ENCODE measurements at places on chromosomes 7 and 10.
A peak's percentile ranks its signal among the peaks of the same experiment; 100 is the strongest.

DNA sequence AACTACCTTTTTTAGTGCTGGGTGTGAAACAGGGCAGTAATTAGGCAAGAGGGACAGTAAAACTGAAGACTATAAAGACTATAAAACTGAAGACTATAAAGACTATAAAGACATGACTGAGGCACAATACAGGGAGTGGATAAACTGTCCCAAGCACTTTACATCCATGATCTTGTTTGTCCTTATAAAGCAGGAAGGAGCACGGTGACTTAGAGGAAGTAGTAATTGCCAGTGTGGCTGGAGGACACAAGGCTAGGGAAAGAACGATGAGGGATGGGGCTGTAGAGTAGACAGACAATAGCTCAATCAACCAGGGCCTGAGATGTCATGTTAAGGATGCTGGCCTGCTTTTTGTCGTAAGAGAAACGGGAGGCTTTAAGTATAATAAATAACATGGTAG, 26.0 kb downstream of the DNAJC12 start:
- no peak for DNase-seq

DNA sequence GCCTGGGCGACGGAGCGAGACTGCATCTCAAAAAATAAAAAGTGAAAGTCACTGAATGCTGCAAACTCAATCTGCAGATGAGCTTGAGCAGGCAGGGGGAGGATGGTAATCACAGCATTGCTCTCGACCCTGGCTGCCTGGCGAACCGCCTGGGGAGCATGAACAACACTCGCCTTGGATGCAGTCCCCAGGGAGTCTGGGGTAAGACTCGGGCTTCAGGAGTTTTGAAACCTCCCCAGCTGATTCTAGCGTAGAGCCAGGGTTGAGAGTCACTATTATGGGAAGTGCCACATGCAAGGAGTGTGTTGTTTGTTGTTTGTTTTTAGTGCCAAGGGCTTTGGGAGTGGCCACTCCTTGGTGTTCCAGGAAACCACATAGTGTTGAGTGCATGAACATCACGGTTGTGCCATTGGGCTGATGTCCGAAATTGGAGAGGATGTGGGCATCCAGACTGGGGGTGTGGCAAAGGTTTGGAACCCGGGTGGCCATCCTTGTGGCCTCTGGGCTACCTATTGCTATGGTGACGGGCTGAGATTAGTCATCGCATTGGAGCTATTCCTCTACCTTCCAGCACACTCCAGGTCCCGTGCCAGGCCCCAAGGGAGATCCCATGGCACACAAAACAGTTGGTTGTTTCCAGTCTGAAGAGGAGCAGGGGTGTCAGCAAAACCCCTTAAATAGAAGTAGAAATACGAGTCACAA, 92.6 kb downstream of the RGS10 start:
- peak; percentile 95 for DNase-seq

DNA sequence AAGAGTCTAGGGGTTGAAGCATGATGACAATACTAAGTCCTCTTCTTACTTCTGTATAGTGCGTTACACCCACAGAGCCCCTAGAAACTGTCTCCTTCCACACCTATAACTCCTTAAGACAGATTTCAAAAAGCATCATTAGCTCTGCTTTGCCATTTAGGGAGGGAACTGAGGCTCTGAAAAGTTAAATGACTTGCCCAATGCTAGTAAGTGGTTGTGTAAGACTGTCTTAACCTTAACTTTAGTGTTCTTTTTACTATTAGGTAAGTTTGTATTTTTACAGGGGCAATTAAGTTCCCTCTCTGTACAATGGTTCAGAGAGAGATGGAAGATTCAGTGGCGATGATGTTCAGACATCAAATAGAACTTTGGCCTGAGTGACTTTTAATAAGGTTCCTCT, 72.7 kb upstream of the ASAH2 start:
- no peak for DNase-seq

DNA sequence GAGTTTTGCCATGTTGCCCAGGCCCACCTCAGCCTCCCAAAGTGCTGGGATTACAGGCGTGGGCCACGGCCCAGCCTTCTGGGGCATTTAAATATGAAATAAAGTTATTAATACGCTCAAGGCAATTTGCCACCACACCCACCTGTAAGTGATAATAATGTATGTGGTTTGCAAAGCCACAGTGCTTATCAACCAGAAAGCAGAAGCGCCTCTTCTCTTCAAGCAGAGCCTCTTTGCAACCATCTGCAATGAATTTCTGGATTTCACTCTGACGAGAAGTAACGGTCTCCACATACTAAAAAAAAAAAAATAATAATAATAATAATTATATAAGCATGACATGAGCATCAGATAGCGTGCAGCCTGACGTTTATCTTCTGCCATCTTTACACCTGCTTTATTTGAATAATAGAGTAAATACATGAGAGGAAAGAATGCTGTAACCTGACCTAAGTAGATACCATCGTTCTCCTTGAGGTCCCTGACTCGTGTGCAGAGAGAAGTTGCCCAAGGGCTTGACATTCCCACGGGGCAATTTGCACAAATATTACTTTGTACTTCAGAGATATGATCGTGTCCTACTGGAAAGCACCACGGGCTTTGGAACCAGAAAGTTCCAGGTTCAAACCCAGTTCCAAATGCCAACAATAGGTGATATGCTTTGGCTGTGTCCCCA, 34.0 kb downstream of the BRI3 start:
- no peak for DNase-seq

GRCh38 chr10:72024596-72024995, 60.4 kb downstream of the CHST3 start:
- DNase-seq = no peak

- DNase-seq = no peak
These were observed 117.6 kb downstream of the NRP1 start for GRCh38 chr10:33216661-33217427.

DNA sequence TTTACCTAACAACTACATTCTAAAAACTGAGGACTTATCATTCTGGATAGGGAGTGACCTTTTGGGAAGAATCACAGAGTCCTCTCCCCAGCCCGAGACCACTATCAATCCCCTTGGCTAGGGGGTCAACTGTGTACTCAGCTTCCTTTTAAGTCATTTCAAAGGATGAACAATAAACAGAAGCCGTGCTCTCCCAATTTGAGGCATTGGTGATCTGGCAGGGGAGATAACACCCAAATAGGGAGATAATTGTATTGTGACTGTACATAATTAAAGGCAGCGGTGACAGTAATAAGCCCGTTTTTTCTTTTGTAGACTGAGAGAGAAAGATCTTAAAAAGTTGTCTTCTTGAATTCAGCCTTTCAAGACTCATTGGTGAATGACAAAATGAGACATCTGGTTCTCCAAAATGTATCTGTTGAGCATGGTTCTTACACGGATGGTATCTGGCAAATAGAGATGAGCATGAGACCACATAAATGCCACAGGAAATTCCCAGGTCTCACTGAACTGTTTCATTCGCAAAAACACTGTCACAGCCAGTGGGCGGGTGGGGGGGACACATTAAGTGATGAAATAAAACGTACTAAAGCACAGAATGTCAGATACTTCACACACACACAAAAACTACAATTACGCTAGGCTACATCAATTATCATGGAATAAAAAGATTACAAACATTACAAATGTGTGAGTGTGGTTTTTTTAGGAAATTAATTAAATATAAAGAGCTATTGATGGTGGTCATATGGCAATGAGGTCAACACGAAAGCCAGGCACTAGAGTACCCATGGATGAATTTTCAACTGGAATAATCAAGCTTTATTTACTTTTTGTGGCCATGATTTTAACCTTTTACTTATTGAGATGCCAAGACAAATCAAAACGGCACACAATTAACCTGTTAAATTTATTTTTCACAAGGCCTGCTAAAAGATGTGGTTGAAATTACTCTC, 108.4 kb downstream of the HIPK2 start:
- no peak for DNase-seq

- no peak for DNase-seq
These were observed 1.7 kb upstream of the MCU start for GRCh38 chr10:72690071-72690755.

DNA sequence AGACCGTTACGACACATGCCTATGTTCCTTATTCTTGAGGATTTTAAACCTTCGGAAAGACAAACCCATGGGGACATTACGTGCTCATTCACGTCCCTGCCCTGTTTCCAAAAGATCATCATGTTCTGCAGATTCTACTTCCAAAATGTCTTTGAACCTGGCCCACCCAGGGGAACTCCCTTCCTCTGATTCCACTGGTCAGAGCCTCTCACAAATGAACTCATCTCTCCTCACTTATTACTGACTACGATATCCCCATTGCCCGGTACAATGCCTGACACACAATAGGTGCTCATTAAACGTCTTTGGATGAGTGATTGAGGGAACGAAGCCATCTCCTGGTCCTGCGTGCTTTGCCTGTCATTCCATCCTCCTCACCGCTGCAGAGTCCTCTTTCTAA, 168.3 kb upstream of the RNF32 start:
- DNase-seq = no peak

- DNase-seq = no peak
These were observed 164.6 kb downstream of the SKAP2 start for GRCh38 chr7:26699766-26700165.

DNA sequence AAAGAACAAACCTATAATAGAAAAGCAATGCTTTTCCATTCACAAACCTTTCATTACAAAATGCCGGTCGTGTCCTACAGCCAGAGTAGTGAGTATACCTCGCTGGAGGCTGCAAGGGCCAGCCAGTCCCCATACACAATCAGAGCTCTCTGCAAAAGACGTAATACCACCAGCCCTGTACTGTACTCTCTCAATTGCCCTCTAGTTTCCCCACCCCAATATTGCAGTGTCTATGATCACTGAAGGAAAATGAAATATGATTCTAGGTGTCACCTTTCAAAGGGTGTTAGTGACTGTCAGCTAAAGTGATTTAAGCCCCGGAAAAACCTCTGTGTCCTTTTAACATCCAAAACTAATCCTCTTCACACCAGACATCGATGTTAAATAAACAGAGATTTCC, 24.8 kb downstream of the PLXNA4 start:
- no peak for DNase-seq

DNA sequence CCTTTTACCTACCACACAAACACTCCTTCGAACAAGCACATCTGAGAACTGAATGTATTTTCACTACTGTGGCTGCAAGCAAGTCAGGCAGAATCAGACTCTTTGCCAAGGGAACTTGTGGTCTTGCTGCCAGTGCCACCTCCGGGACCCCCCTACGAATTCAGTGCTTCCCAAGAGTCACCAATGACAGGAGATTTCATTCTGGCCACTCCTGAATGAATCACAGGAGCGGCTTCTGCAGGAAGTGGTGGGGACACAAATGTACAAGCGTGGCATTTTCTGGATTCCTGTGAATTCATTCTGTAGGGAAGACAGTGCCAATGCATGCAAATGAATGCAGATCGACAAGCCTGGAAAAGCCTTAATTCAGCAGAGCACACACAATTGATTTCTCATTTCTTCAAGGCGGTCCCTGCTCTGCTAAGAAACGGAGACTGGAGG, 161.2 kb downstream of the CAMK1D start:
- no peak for DNase-seq

DNA sequence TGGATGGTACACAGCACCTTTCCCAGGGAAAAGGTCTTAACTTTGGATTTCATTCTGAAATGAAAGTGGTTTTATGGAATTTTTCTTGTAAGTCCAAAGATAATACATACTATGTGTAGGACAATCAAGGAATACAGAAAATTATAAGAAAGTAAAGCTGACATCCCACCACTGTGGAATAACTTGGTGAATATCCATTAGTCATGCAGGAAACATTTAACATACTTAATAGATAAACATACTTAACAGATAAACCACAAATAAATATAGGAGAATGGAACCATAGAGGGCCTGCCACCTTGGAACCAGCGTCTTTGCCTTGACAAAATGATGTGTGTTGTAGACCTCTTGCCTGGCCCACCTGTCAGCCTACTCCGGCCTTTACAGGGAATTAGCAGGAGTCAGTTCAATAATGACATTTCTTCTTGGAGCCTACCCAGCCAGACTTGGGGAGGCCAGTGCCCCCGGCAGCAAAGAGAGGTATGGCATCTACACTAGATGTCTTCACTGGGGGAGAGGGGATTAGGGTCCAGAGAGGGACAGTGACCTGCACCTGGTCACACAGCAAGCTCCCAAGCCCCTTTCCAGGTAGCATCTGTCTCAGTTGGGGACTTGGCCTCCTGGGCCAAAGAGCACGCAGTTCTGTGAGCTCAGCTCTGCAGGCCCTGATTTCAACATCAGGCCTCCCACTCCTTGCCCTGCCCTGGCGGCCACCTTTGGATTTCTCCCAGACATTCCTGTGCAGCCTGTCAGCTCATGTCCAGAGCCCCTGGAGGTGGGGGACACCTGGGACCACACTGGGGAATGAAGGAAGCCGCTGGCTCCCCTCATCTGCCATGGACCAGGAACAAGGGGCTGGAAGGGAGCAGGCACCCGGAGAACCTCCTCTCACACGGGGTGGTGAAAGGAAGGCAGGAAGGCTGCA, 112.6 kb upstream of the PPIF start:
- DNase-seq = peak; percentile 39

GRCh38 chr7:71130031-71130679, 1.8 kb upstream of the GALNT17 start:
- DNase-seq = no peak

- no peak for DNase-seq
These were observed 139.3 kb downstream of the CDCA7L start for GRCh38 chr7:21806388-21806787.

DNA sequence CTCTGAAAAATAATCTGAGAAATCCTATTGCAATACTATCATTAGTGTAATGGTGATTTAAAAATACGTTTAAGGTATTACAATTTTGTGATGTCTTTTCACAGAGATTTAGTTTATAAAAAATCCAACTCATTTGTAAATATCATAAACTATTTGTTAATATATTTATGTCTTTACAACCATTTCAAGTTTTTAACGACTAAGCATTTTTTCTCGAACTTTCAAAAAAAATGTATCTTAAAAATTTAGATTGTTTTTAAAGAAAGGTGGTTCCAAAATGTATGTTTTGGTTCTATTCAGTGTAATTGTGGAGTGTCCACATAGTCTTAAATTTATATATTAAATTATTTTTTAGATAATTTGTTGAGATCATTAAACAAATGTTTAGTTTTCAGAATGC, 134.2 kb upstream of the TEX47 start:
- DNase-seq = no peak

DNA sequence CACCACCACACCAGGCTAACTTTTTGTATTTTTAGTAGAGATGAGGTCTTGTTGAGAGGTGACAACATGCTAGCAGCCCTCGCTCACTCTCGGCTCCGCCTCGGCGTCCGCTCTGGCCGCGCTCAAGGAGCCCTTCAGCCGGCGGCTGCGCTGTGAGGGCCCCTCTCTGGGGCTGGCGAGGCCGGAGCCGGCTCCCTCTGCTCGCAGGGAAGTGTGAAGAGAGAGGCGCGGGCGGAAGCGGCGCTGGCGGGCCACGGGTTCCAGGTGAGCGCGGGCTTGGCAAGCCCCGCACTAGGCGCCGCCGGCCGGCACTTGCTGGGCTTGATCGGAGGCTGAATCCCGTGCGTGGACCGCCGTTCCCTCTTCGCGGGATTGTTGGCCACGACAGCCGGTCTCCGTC, 83.0 kb downstream of the EEPD1 start:
- no peak for DNase-seq

- no peak for DNase-seq
These were observed 86.0 kb downstream of the SEMA3E start for GRCh38 chr7:83562960-83563359.

Measured in choroid plexus epithelial cell (primary cell).